ENCODE measurements at places on chromosomes 4 and X.

- DNase-seq = peak; percentile 32
Observed at GRCh38 chr4:41257257-41257901, 651 bp downstream of the UCHL1 start.

DNA sequence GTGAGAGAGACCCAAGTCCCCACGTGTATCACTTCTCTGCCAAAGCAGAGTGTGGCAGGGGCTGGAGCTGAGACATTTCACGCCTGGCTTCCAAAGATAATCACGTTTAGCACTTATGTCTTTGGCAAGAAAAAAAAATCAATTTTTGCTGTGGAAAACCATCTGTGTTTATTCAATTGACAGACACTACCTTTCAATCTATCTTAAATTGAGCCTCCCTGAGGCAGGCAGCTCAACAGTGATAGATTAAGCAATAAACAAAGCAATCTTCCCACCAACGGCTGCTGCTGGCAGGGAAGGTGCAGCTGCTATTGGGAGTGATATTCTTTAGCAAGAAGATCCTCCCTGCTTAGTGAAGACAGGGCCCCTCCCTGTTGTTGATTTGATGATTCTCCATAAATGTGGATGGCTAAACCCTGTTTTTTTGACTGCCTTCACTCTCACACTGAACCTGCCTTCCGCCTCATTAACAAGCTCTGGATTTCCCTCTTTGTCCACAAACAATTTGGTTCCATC lies 11.6 kb upstream of the MAGEB17 start:
- no peak for DNase-seq

GRCh38 chrX:119090627-119091026 lies 17.8 kb downstream of the CT47C1 start:
- no peak for DNase-seq

DNA sequence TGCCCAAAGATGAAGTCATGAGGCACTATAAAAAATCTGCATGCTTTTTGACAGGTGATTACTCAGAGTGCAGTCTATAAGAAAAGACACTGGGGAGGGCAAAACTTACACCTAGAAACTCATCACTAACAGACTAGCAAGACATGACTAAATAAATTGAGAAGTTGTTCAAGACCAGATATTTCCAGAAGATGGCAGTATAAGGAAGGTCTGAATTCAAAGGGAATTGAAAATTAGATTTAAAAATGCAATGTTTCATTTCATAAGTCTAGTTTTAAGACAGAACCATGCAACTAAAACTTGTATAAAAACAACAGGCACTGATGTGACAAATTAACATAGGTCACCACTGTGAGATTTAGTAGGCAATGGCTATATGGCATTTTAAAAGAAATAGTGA lies 232.5 kb upstream of the POF1B start:
- DNase-seq = no peak
